ENCODE measurements at places on chromosomes 16 and 17. TPM values are rescaled to one million over a fixed set of nuclear protein-coding genes. Genes with fewer than 3 reads are reported as not detected.

DNA sequence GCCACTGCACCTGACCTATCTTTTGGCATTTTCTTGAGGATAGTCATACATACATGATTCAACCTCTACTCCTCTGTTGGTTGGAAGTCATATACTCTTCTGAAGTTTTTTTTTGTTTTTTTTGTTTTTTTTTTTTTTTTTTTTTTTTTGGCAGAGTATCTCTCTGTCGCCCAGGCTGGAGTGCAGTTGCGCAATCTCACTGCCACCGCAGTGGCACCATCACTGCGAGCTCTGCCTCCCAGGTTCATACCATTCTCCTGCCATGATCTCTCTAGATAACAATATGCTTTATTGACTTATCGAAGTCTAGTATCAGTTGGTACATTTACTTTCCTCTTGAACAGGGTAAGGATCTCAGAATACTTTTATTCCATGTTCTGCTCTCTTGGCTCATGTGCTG, 224.2 kb upstream of the WSCD1 start:
- DNase-seq: no peak
- no peaks in the 10 kb centered on the region for H3K36me3 ChIP-seq
- no peak overlapping the region for H3K4me3 ChIP-seq
- H3K4me1 ChIP-seq: no peaks in the 10 kb centered on the region
- no peak overlapping the region for H3K27ac ChIP-seq
- H3K27me3 ChIP-seq: no peaks in the 10 kb centered on the region

DNA sequence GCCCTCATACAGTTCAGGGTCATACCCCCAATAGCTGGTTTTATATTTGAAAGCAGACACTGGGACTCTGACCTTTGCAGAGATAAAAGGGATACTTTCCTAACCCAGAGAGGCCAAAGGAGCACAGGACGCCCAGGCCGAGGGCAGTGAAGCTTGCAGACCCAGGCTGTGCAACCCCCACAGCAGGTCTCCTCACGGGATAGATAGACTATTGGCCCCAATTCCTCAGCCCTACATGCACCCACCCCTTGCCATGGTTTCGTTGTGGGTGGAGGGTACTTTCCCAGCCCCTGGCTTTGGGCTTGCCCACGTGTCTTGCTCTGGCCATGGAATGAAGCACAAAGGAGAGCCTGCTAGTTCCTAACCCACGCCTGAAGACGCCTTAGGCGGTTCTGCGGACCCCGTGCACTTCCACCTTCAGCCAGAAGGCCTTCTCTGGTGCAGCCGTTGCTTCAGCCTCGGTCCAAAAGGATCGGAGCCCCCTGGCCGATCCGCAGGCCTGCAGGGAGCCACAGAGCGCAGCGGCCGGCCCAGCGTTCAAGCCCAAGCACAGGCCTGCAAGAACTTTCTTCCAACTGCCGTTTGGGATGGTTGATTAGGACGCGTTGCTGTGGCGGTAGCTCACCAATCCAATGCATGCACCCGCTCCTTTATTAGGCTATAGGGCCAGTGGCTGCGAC, 9.8 kb upstream of the BRCA1 start:
- no peak overlapping the region for H3K4me3 ChIP-seq
- H3K36me3 ChIP-seq: no peaks in the 10 kb centered on the region
- DNase-seq: no peak
- H3K27ac ChIP-seq: no peak overlapping the region
- 0 out of 2 replicates have a peak, but pooled peaks cover 4% of the 10 kb centered on the region for H3K4me1 ChIP-seq

- H3K27ac ChIP-seq: no peak overlapping the region
- H3K4me3 ChIP-seq: no peak overlapping the region
- DNase-seq: no peak
- H3K4me1 ChIP-seq: peaks cover 14% of the 10 kb centered on the region
- H3K27me3 ChIP-seq: no peaks in the 10 kb centered on the region
These were observed 339.7 kb downstream of the CPPED1 start for GRCh38 chr16:12463961-12464360.

DNA sequence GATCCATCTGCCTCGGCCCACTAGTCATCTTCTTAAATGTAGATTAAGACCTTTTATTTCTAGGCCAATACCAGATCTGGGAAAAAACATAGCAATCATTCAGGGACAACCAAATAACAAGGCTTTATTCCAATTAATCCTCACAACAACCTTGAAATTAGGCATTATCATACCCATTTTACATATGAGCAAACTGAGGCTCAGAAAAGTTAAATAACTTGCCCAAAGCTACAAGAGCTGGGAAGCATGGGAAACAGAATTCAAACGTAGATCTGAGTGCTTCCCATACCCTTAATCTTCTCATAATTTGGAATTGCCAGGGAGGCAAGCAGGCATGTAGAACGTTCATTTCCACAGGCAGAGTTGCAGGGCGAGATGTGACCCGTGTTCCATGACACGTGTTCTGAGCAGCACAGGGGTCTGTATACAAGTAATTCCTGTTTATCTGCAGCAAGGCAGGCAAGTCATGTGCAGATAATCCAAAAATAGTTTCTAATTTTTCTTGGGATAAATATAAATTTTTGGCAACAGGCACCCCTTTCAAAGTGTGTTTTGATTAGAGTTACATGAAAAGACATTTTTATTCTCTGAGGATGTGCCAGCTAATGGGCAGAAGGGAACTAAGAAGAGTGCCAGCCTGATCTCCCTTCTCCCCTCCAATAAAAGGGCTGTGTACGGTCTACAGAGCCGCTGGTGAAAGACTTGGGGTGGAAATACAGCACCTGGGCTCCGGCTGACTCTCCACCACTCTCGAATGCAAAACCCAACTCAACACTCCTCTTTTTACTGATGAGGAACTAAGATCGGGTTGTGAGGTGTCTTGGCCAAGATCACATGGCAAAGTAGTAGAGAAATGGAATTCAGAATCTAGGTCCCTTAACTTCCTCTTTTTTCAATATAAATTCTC, 27.7 kb upstream of the MYOCD start:
- DNase-seq: no peak
- H3K27ac ChIP-seq: no peak overlapping the region
- H3K27me3 ChIP-seq: no peaks in the 10 kb centered on the region
- H3K4me1 ChIP-seq: no peaks in the 10 kb centered on the region
- no peak overlapping the region for H3K4me3 ChIP-seq

Gene KRT33B
- not detected for total RNA-seq

DNA sequence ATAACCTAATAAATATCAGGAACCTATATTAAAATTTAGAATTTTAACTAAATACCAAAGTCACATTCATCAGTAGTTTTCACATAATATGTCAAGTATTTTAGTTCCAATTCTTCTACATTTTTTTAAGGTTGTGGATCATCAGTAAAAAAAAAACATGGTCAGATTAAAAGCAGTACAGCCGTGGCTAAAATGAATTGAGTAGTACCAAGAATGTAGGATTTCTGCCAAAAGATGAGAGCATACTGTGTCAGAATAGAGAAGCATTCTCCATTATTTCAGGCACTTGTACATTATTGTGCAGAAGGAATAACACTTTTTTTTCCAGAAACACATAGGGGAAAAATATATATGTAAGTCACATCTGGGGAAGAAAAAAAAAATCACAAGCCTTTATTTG, 1176.1 kb downstream of the CDH11 start:
- H3K4me3 ChIP-seq: no peak overlapping the region
- no peaks in the 10 kb centered on the region for H3K27me3 ChIP-seq
- H3K36me3 ChIP-seq: no peaks in the 10 kb centered on the region
- no peak overlapping the region for H3K27ac ChIP-seq
- no peaks in the 10 kb centered on the region for H3K4me1 ChIP-seq
- DNase-seq: no peak

Gene AOC2
- 1.9 TPM for total RNA-seq

GRCh38 chr17:50426814-50427787, 1.1 kb downstream of the ACSF2 start:
- peaks cover 18% of the 10 kb centered on the region for H3K4me1 ChIP-seq
- H3K4me3 ChIP-seq: peak overlapping the region; percentile 84
- H3K36me3 ChIP-seq: no peaks in the 10 kb centered on the region
- no peaks in the 10 kb centered on the region for H3K27me3 ChIP-seq
- peak overlapping the region; percentile 61 for H3K27ac ChIP-seq

DNA sequence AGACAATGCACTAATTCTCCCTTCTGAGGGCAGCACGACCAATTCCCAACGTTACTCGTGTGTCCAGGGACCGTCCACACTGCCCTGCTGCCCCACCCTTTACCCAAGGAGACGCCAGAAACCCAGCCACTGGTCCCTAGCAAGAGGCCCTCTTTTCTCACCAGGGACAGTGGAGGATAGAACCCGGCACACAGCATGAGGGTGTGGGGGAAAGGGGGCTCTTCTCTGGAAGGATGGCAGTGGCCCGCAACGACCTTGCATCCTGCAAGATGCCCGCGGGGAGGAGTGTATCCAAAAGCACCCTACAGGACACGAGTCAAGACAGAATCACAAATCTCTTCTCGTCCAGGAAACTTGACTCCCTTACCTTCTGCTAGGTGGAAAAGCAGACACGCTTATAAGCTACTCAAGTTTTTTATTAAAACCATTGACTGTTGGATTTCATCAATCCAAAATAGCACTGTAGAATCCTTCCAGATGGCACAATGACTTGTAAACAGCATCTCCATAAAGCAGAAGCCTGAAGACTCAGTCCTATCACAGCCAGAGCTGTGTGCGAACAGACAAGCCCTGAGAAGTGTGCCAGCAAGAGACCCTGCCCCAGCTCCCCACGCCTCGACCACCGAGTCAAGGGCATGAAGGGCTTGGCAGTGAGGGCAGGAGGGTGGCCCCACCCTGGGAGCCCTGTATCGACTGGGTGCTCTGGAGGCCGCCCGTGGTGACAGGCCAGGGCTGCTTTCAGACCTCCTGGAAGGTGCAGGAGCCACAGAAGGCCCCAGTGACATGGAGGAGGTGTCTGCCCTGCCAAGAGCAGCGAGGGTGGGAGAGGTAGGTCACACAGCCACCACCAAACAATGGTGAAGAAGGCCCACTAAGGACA, 103.8 kb downstream of the ANKRD11 start:
- peaks cover 3% of the 10 kb centered on the region for H3K36me3 ChIP-seq
- H3K27ac ChIP-seq: no peak overlapping the region
- H3K4me1 ChIP-seq: peaks cover 9% of the 10 kb centered on the region
- no peak overlapping the region for H3K4me3 ChIP-seq
- DNase-seq: no peak

Gene ANKS4B
- total RNA-seq: 0.08 TPM

DNA sequence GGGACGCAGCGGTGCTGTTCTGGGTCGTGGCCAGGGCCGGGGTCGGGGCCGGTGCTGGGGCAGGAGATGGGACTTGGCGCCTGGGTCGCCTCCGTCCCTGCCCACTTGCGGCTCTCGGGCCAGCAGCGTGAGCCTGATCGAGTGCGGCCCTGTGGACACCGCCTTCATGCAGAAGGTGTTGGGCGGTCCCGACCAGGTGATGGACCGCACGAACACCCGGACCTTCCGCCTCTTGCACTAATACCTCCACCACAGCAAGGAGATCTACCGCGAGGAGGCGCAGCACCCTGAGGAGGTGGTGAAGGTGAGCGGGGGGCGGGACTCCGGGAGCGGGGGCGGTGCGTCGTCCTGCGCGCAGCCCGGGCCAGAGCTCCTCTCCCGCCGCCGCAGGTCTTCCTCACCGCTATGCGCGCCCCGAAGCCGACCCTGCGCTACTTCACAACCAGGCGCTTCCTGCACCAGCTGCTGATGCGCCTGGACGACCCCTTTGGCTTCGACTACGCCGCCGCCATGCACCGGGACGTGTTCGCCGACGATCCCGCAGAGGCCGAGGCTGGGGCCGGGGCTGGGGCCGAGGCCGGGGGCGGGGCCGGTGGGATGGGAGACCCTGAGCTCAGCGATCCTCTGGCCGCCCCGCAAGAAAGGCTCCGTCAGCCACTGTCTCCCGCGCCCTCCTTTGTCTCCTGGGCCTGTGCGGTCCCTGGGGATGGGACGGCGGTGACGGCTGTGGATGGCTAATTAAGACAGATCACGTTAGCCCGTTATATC, 4.5 kb upstream of the HSD17B1 start:
- peaks cover 11% of the 10 kb centered on the region for H3K4me1 ChIP-seq
- peak overlapping the region; percentile 58 for H3K4me3 ChIP-seq
- no peak for DNase-seq
- H3K27ac ChIP-seq: no peak overlapping the region

GRCh38 chr17:41660221-41660711, 28.4 kb upstream of the EIF1 start:
- H3K4me3 ChIP-seq: no peak overlapping the region
- H3K4me1 ChIP-seq: no peaks in the 10 kb centered on the region
- H3K27me3 ChIP-seq: no peaks in the 10 kb centered on the region
- DNase-seq: no peak
